T-helper 1 cell (primary cell): ENCODE measurements at places on chromosomes 16 and 17.

- no peak for DNase-seq
Measured at GRCh38 chr16:86248310-86248905, 261.9 kb upstream of the FOXF1 start.

- DNase-seq = no peak
Measured at GRCh38 chr16:61564716-61565115, 471.5 kb downstream of the CDH8 start.

- no peak for DNase-seq
Measured at GRCh38 chr16:30842971-30843370, 50.9 kb downstream of the BCL7C start.

- DNase-seq = no peak
Measured at GRCh38 chr17:53736516-53737240, 86.0 kb upstream of the KIF2B start.

DNA sequence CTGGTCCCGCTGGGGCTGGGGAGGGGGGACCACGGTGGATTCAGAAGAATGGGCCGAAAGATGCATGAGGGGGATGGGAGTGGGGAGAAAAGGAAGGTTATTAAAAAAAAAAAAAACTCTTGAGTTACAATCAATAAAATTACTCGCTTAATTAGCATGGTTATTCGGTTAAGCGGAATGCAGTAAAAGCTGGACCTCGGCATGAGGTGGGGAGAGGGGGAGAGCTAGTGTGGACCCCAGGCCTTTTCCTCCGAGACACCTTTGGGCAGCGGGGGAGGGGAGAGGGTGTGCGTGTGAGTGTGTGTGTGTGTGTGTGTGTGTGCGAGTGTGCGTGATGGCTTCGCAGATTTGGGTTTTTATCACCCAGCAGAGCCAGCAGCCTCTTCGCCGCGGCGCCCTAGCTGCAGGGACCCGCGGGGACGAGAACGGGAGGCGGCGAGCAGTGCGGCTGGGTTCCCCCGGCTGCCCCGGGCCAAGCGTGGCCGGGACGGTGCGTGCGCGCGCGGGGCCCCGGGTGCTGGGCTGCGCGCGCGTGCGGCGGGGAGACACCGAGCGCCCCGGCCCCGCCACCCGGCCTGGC lies 3.7 kb downstream of the BAHCC1 start:
- DNase-seq = no peak

GRCh38 chr17:44197980-44198720 lies 1.5 kb downstream of the ATXN7L3 start:
- DNase-seq = peak; percentile 45

- DNase-seq = no peak
Measured at GRCh38 chr16:11561454-11561805, 25.3 kb downstream of the LITAF start.

DNA sequence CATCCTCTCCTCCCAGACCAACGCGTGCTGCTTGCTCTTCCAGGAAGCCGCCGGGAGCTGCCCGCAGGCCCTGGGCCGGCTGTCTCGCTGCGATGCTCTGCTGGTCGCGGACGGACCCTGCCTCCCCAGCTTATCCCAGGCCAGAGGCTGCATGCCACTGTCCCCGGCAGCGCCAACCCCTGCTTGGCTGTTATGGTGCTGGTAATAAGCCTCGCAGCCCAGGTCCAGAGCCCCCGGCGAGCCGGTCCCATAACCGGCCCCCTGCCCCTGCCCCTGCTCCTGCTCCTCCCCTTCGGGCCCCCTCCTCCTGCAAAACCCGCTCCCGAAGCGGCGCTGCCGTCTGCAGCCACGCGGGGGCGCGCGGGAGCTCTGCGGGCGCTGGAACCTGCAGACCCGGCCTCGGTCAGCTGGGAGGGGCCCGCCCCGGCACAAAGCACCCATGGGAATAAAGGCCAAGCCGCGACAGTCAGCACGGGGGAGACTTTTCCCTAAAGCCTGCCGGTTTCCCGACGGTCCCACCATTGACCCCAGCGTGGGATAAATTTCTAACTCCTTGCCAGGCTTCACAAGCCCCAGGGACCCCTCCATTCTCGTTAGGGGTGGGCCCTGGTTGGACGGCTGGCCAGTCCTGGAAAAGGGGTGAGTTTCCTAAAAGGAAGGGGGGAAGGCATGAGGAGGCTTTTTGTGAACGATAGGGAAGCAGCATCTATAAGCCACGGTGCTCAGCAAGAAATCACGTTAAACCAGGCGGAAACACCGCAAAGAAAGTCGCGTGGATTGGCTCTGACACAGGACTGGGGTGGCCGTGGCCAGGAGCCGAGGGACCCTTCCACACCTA lies 11.2 kb downstream of the ENPP7 start:
- DNase-seq = peak; percentile 61

DNA sequence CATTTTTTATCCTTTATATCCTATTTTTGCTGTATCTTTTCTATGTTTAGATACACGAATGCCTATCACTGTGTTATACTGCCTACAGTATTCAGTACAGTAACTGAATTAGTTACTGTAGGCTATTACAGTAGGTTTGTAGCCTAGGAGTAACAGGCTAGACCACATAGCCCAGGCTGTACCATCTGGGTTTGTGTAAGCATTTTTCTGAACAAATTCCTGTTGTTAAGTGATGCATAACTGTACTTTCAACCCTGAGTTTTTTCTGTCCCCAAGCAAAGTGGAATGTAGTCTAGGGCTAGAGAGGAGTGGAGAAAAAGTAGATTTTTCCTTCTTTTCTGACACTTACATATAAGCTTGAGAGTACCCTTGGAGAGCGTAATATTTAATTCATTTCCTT lies 282.1 kb downstream of the HS3ST3B1 start:
- no peak for DNase-seq

DNA sequence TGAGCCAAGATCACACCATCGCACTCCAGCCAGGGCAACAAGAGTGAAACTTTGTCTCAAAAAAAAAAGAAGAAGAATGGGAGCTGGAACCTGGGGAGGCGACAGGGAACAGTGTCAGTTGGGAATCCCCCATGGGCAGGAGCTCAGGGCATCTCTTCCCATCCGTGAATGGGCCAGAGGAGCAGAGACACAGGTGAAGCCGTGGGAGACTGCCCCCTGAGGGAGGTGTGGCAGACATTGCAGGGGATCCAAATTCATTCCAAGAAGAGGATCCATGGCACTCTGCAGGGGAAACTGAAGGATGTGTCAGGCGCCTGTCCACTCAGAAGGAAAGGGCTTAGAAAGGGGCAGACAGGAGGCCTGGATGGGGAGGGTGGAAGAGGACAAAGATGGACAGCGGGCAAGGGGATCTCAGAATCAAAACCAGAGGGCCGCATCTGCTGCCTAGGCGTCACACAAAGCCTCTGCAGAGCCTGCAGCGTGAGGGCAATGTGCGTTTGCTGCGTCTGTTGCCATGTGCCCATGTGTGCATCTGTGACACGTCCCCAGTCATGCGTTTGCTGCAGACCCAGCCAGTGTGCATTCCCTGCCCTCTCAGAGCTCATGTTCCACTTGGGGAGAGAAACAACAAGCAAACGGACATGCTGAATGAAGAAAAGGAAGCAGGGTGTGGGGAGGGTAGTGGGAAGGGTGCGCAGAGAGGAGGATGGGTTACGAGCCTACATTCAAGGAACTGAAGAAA lies 30.6 kb upstream of the TNRC6C start:
- no peak for DNase-seq

DNA sequence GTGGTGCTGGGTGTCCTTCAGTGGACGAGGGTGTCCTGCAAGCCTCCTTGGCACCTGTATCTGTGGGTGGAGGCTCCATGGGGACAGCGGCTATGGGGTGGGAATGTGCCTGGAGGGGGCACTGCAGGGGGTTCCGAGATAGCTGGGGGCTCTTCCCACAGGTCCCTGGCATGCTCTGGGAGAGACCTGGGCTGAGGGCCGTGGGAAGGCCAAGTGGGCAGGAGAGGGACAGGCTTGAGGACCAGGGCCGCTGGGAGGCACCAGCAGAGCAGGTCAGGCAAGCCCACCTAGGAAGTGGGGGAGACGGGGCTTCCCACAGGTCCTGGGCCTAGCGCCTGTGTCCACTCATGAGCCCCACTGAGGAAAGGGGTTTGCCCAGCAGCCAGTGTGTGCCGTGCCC lies 9.7 kb downstream of the LRRC75A start:
- DNase-seq = no peak

- DNase-seq = no peak
Measured at GRCh38 chr17:72392056-72393010, 271.5 kb downstream of the SOX9 start.

- no peak for DNase-seq
Measured at GRCh38 chr17:28189667-28190066, 129.3 kb upstream of the TMEM97 start.

DNA sequence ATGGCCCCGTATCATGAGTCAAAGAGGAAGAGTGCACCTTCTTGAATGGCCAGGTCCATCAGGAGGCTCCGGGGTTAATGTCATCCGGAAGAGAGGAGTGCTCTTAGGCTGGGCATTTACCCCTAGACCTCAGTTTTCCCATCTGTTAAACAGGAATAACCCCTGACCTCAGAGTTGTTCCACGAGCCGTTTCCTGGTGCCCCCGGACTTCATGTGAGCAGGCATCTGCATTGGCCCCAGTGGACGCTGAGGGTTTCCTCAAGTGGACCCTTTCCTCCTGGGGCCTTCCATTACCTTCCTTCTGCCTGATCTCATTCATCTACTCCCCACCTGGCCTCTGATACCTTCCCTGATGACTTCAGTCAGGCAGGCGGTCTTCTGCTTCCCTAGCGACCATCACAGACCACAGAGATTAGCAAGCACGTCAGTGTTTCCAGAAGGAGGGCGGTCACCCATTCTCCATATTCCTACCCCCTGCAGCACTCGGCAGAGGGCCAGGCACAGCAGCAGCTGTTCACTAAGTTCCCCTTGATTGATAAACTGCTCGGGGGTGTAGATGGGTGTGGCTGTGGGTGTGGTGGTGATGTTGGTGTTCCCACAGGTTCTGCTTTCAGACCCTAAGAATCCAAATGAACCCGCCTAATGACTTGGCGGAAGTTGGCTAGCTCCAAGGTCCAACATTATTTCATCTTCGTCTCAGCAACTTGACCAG lies 346.6 kb upstream of the TNRC6C start:
- DNase-seq = no peak

GRCh38 chr17:64574646-64575045 lies 67.9 kb downstream of the CEP95 start:
- DNase-seq = no peak

DNA sequence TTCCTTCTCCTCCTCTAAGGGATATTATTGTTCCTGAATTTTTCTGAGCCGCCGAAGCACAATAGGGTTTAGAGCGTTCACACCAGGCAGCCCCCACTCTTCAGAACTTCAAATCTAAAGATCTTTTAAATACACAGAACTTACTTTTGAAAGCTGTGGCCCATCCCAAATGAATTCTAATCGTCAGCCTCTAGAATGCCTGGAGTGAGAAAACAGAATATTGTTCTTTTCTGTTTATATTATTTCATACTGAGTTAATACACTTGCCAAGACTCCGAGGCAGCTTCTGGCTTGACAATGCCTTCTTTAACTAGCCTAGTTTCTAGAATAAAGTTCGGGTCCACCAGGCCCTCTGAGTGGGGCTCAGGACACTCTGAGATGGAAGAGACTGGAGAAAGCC lies 405.6 kb downstream of the WWOX start:
- DNase-seq = no peak

DNA sequence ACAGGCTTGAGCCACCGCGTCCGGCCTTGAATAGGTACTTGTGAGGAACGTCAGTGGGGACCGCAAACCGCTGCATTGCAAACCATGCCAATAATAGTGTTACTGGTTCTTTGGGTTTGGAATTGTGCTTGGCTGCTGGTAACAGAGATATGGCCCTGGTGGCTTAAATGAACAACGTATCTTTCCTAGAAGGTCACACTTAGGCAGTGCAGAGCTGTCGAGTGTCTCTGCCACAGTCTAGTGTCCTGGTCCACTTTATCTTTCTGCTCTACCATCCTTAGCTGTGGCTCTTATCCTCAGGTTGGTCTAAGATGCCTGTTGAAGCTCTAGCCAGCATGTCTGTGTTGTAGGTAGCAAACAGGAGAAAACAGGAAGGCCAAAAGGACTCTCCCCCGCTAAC lies 262.1 kb downstream of the SNX29 start:
- DNase-seq = no peak

- DNase-seq = no peak
Measured at GRCh38 chr16:87143661-87144121, 173.5 kb downstream of the C16orf95 start.

- DNase-seq = no peak
Measured at GRCh38 chr16:81435103-81435502, 9.5 kb upstream of the CMIP start.

GRCh38 chr17:82732118-82732743 lies 3.2 kb upstream of the FN3K start:
- DNase-seq = no peak

- DNase-seq = peak; percentile 33
Measured at GRCh38 chr17:18187821-18188761, 4.5 kb downstream of the ALKBH5 start.

GRCh38 chr16:3112058-3112880 lies at the start of gene ZNF205:
TSS of gene ZNF205 (plus strand) at chr16:3112586. CDS start at chr16:3113431, 845 bp downstream.
- no peak for DNase-seq

DNA sequence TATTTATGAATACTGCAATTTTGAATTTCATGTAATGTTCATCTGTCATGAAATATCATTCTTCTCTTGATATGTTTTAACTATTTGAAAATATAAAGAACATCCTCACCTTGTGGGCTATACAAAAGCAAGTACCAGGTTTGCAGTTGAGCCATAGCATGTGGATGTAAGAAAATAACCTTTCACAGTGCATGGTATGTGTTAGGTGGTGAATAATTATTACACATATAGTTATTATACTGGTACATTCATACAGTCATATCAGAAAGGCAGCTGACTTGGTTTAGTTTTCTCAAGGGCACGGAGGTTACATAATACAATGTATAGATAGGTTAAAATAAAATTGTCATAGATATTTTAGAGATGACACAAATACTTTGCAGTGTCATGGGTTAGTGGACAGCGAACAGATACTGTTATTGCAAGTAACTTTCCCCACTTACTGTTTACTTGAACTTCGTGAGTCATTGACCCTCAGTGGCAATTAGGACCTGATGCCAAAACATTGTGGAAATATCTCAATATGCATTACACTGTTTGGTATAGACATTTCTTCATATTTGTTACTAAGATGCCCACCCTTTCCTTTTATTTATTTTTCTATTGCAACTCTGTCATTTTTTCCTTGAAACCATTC lies 445.4 kb upstream of the GOT2 start:
- no peak for DNase-seq

- DNase-seq = no peak
Measured at GRCh38 chr16:85328676-85329058, 216.4 kb upstream of the CIBAR2 start.

DNA sequence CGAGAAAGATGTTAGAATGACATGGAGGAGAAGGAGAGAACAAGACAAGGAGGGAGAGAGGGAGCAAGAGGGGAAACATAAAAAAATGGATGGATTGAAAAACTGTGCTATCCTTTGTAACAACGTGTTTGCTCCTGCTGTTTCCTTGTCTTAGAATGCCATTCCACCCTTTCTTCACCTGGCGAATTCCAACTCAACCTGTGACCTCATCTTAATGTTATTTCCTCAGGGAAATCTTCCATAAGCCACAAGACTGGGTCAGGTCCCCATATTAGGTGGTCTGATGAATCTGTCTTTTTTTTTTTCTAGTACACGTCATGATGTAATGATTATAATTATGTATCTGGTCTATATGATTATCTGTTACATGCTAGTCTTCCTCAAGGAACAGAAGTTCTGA lies 195.0 kb upstream of the MAF start:
- DNase-seq = no peak
